Cardiac muscle cell (in vitro differentiated cells and primary cell): ENCODE measurements at places on chromosomes 1 and 21.

DNA sequence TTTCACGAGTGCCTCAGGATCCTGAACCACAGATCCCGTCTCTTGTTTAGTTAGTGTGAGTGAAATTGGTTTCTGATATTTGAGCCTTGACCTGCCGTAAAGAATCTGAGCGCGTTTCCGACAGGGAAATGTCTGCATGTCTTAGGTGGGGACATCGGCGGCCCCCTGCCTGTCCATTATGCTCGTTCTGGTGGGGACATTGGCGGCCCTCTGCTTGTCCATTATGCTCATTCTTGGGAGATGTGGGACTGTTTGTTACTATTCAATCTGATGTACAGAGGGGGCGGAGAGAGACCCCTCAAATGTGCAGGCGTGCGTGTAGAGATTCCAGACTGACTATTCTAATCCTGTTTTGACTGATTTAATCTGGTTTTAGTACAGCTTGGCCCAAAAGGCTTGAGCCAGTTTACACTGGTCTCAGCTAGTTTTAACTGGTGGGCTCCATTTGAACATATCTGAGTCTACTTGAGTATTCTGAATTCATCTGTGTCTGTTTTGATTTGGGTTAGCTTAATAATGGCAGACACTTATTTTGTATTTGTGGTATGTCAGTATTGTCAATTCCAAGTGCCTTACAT is 6.6 kb upstream of the TINAGL1 start:
- no peak for DNase-seq

GRCh38 chr1:246365708-246366107 is 141.4 kb downstream of the SMYD3 start:
- DNase-seq = no peak

GRCh38 chr1:201849372-201850052 is 20.6 kb downstream of the IPO9 start:
- no peak for DNase-seq

DNA sequence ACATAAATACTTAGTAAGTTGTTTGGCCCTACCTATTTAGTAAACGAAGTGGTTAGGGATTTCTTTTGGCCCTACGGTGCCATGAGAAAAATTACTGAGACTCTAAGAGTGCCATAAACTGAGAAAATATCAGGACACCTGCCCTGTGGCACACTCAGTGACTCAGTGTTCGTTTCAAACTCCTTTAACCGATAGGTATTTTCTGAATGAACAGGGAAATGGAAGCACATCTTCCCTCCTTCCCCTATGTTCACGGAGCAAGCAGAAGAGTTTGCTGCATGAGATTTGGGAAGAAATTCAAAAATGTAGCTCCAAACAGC is 134.2 kb downstream of the KAZN start:
- DNase-seq = no peak

DNA sequence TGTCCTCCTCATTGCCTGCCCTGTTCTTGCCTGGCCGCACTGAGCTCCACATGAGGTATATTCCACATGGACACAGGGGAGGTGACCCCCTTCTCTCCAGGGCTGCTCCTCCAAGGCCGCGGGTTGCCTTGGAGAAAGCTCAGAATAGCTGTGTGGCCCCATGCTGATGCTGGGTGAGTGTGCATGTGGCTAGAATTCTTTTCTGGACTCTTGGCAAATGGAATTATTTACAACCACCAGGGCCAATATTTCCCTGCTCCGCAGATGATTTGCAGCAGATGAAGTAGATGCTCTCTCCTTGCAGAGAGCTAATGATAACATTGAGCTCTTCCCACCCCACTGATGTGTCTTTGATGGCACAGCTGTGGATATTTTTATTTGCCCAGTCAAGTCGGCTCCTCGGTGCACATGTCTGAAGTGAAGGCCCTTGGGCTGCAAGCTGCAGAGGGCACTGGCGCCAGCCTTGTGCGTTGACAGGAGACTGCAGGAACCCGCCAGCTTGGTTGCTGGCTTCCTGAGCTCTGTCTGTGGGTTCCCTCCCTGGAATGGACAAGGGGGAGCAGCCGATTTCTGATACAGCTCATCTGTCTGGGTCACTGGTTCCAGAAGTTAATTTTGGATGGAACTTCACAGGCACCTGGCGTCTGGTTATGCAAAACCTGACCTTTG is 404.7 kb upstream of the VAMP3 start:
- DNase-seq = no peak

- peak; percentile 20 for DNase-seq
Observed at GRCh38 chr1:215568299-215568692, 1.2 kb downstream of the KCTD3 start.

- no peak for DNase-seq
Observed at GRCh38 chr21:26572076-26572701, 897 bp downstream of the CYYR1 start.

DNA sequence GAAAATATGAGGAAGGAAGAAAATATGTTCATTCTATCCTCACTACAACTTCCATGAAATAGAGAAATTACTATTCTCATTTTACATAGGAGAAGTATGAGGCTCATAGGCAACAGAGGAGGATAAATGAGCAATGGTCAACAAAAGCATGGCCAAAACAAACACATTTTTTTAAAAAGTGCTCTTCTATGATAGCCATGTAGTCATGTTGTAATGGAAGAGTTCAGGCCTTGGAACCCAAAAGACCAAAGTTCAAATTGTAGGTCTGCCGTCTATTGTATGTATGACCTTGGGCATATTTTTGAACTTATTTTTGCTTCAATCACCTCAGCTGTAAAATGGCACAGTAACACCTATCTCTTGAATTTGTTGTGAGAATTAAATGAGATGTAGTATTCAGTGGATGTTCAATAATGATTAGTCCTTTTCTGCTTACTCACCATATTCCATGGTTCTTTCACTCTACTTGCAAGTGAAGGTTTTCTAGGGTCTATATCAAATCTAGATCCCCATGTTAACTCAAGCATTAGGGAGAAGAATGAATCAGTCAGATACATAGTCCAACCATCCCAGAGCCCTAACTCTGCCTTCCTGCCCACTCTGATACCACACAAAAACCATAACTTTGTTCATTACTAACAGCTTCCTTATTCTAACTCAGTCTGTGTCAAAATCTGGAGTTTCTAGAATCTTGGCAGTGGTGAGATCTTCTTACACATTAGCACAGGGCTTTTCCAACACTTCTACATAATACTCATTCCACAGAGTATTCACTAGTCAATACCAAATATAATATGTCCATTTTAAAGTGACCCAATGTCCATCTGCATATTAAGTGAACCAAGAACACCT is 353.2 kb downstream of the PLPP3 start:
- DNase-seq = no peak

DNA sequence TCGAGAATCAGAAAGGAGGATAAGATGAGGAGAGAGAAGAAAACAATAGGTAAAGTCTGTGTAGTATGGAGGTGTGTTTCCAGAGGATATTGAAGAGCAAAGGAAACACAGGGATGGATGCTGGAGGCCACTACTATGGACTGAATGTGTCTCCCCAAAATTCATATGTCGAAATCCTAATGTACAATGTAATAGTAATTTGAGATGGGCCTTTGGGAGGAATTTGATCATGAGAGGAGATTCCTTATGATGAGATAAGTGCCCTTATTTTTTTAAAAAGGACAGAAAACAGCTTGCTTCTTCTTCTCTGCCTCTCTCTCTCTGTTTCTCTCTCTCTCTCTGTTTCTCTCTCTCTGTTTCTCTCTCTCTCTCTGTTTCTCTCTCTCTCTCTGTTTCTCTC is 602.2 kb upstream of the ADAMTS5 start:
- DNase-seq = no peak

DNA sequence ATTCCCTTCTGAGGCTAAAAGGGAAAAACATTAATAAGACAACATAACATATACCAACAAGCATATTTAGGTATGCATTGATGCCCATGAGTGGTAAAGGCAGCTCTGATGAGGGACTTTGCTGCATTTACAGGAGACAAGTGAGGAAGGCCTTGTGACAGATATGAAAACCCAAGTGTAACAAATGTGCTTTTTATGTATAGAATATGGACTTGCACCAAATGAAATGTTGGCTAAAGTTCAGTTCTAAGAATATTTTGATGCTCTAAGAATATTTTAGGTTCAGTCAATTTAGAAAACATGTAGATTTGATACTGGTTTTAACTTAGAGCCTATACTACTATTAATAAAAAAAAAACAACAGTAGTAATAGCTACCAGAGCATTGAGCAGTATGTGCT is 424.7 kb downstream of the LMO4 start:
- no peak for DNase-seq

DNA sequence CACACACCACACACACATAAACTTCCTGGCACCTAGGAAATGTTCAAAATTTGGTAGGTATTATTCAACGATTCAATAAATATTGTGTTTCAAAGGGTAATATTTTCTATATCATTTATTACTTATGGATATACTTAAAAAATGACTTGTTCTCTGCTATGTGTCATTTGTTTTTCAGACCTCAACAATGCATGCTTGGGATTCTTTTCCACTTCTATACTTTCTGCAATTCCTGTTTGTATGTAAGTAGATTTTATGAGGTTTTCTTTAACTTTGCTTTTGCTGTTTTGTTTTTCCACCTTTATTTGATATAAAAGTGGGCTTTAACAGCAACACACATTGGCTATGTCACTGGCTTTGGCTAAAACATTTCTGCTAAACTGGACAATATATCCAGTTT is 3.5 kb downstream of the CEP170 start:
- no peak for DNase-seq

GRCh38 chr1:204272505-204272904 is 58.7 kb upstream of the GOLT1A start:
- no peak for DNase-seq

DNA sequence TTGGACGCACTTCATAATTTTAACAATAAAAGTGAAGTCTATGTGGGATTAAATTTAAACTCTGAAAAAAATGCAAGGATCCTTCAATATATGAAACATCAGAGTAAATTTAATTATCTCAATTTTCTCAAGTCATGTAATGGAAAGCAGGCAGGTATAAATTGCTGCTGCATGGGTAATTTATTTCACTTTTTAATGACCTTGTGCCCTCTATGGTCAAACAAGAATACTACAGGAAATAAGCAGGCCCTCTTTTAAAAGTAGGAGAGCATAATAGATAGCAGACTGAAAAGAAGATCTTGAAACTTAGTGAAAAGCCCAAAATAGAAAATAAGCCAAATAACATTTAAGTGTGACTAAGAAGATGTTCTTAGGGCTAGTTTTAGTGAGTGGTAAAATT is 22.9 kb downstream of the BCAS2 start:
- DNase-seq = peak; percentile 29

- DNase-seq = no peak
Observed at GRCh38 chr1:12052997-12053686, 10.0 kb upstream of the TNFRSF8 start.

DNA sequence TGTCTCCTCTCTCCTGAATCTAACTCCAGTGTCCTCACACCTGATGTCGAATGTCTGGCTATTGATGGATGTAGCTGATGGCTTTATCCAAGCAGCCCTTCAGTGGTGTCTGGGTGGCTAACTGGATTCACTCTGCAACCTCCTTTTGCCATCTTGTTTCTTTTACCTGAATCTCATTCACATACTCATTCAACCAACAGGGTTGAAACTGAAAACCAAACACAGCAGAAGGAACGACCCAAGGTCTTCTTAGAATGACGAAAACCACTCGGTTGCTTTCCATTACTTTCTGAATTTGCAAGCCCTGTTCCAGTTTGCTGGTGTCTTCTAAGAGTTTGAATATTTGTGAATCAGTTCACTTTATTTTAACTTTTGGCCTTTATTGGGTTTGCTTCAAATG is 424.3 kb upstream of the CXADR start:
- DNase-seq = no peak

DNA sequence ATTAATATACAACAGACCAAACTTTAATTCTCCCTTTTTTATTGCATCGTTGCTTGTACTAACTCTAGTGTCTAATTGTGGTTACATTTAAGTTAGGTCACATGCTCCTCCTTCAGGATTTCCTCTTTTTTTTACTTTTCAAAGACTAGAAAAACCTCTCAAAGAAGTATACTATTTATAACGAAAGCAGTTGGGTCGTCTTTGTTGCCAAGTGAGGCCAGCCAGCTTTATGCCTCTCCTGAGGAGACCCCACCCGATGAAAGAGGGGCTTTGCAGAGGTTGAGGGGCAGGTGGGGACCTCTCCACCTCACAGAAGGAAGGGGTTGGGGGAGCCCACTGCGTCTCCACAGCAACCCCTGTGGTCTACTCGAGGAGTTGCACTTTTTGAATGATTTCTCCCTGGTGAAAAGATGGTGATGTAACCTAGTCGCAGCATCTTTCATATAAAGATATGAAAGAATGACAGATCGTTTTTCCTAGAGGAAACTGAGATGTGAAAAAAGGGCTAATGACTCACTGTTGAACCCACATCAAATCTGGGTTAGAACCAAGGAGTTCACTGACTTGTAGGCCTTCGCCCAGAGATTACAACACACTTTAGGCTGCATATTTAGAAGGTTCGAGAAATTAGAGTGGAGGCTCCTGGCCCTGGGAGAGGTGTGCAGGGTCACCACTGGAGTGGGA is 6.4 kb downstream of the TGFB2 start:
- peak; percentile 90 for DNase-seq

GRCh38 chr1:67792741-67793458 is 40.4 kb downstream of the GNG12 start:
- DNase-seq = no peak

GRCh38 chr1:11563560-11564069 is 84.7 kb downstream of the DISP3 start:
- DNase-seq = peak; percentile 81

DNA sequence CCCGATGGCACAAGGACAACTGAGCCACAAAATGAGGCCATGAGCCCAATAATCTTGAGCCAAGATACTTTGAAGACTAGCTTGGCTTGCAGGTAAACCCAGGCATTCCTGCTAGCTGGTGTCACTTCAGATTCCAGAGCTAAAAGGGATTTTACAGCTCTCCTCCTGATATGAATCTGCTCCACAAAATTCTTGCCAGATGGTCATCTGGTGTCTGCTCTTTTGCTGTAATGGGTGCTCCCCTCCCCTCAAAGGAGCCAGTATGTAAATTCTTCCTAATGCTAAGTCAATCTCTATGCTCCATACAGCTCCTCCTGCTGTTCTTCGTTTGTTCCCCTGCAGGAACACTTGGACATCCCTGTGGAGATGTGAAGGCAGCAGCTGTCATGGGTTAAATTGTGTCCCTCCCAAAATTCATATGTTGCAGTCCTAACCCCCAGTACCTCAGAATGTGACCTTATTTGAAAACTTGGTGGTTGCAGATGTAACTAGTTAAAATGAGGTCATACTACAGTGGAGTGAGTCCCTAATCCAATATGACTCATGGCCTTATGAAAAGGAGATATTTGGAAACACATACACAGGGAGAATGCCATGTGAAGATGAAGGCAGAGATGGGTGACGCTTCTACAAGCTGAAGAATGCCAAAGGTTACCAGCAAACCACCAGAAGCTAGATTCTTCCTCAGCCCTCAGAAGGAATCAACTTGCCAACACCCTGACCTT is 180.6 kb upstream of the PALMD start:
- DNase-seq = no peak

DNA sequence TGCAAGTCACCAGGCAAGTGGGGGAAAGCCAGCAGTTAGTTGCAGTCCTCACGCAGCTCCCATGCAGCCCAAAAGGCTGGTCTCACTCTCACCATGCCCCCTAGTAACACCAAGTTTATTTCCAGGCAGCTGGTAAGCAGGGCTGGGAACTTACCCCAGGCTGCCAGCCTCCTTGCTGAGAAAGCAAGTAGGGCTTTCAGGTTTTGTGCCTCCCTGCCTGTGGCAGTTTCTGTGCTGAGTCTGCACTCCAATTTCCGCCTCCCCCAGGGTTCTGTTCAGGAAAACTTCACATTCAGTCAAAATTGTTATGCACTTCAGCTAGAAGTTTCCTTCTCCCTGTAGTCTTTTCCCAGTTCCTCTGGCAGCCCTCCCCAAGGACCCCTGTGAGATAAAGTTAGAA is 102.0 kb upstream of the SGIP1 start:
- DNase-seq = no peak
